D341Med (cell line): ENCODE measurements at places on chromosomes 13 and 19.

DNA sequence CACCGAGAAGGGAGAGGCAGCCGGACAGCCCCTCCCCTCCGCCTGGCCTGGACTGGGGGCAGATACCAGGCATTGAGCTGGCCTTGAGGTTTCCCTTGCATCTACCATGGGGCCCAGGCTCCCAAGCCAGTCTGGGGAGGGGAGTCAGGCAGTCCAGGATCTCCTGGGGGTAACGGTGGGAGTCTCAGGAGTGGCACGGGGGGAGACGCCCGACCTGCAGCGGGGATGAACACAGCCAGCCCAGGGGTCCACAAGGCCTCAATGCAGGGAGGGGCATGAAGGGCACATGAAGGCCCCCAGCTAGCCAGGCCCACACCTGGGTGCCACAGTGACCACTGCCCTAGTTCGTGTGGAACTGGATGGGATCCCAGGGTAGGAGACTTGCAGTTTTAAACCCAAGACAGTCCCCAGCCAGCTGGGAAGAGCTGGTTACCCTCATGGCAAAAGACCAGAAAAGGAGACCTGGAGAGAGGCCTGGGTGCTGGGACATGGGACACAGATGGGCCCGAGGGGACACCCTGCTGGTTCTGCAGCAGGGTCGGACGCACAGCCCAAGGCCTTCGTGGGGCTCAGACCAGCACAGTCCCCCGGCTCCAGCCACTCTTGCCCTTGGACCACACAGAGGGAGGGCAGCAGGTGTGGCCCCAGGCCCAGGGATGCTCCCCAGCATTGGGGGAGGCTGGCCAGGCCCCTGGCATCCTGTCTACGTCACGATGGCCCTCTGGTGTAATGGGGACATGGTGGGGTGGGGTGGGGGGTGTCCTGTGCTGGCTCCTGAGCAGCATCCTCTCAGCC lies 4.6 kb upstream of the UQCR11 start:
- no peak for DNase-seq

DNA sequence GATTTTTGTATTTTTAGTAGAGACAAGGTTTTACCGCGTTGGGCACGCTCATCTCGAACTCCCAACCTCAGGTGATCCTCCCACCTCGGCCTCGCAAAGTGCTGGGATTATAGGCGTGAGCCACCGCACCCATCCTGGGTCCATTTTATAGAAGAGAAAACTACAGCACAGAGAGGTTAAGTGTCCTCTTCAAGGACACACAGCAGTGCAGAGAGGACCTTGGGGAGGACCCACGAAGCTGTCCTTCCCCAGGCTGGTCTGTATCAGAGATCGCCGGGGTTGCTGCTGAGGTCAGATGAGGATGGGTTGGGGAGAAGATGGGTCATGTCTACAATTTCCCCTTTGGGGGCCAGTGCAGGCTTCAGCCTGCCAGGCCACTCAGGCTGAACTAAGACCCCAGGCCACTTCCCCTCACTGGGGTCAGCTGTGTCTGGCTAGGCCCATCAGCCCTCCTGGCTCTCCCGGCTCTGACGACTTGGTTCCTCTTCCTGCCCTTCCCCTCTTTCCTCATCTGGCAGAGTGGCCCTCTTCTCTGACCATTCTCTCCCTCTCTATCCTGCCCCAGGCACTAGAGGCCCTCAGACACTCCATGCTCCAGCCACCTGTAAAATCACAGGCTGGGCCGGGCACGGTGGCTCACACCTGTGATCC lies 9.6 kb downstream of the MYO1F start:
- DNase-seq = no peak

DNA sequence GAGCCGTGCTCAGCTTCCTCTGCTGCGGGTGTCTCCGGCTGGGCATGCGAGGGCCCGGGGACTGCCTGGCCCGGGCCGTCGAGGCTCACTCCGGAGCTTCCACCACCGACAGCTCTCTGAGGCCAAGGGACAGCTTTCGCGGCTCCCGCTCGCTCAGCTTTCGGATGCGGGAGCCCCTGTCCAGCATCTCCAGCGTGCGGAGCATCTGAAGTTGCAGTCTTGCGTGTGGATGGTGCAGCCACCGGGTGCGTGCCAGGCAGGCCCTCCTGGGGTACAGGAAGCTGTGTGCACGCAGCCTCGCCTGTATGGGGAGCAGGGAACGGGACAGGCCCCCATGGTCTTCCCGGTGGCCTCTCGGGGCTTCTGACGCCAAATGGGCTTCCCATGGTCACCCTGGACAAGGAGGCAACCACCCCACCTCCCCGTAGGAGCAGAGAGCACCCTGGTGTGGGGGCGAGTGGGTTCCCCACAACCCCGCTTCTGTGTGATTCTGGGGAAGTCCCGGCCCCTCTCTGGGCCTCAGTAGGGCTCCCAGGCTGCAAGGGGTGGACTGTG lies 1.2 kb downstream of the S1PR4 start:
- no peak for DNase-seq

DNA sequence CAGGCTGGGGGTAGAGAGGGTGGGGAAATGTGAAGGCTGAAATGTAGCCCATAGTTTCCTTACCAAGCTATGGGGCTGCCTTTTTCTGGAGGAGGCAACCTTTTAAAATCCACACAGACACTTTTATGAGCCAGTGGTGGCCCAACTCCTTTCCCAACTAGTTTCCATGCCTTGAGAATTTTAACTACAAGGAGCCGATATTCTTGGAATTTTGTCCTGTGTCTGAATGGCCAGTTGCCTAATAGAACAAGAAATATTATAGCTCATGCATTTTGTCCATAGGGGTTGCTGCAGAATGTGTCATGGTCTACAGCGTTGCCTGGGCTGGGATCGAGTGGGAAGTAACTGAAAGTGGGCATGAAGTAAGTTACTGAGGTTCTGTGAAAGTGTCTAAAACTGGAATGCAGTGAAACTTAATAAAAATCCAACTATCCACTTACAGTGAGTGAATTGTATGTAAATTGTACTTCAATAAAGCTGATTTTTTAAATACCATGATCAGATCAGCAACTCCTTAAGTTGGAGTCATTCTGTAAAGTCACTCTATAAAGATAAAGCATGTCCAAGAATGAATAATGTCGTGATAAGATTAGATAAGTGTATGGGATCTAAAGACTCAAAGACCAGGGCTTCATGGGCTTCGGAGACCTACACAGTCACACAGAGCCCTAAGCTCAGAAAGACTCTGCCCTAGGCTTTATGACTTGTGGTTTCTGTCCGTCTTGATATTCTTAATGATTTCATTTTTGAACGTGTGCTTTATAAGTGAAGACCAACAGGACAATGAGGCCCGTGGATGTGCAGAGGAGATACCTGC lies 122.6 kb upstream of the FNDC3A start:
- no peak for DNase-seq

- DNase-seq = peak; percentile 50
Measured at GRCh38 chr13:24670961-24671381, 9.2 kb upstream of the ATP12A start.

DNA sequence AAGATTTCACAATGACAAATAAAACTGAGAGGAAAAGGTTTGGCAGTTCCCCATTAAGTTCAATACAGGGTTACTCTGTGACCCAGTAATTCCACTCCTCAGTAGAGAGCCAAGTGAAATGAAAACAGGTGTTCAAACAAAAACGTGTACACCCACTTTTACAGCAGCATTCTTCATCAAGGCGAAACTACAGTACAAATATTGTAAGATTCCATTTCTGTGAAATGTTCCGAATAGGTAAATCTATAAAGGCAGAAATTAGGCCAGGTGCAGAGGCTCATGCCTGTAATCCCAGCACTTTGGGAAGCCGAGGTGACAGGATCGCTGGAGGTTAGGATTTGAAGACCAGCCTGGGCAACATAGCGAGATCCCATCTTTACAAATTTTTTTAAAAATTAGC lies 8.9 kb upstream of the GDF15 start:
- DNase-seq = no peak

- DNase-seq = no peak
Measured at GRCh38 chr13:39952249-39953233, 297.1 kb downstream of the COG6 start.

- DNase-seq = no peak
Measured at GRCh38 chr13:40102360-40102727, 446.9 kb downstream of the COG6 start.

DNA sequence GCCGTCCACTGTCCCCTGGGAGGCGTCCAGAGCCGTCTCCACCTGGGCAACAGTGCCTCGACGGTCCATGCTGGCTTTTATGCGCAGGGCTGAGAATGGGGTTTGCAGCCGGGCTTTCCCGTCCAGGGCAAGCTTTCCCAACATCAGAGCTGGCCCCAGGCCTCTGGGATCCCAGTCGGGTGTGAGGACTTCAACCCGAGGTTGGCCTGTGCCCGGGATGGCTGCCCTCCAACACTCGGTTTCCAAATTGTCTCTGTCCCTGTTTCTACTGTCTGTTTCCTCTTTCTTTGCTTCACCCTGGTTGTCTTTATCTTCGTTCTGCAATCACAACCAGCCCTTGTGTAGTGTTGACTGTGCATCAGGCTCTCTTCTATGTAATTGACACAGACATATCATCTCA lies at the start of gene IFNL4:
Gene IFNL4 (minus strand): TSS at position 51 of the 400 bp plus-strand sequence.
- no peak for DNase-seq

- no peak for DNase-seq
Measured at GRCh38 chr13:113802090-113802531, 43.1 kb downstream of the TMEM255B start.

DNA sequence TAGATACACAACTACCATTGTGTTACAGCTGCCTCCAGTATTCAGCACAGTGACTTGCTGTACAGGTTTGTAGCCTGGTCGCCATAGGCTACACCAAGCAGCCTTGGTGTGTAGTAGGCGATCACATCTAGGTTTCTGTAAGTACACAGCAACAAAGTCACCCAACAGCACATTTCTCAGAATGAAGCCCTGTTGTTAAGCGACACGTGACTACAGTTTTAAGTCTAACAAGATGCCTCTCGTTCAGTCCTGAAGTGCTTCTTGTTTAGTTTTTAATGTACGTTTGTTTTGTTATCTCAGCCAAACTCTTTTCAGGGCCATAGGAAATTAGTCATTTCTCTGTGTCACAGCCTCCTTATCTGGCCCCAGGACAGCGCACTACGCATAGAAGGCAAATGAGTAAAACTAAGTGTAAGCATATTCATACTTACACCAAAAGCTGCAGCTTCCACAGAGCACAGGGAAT lies 50.0 kb upstream of the GPR183 start:
- no peak for DNase-seq

DNA sequence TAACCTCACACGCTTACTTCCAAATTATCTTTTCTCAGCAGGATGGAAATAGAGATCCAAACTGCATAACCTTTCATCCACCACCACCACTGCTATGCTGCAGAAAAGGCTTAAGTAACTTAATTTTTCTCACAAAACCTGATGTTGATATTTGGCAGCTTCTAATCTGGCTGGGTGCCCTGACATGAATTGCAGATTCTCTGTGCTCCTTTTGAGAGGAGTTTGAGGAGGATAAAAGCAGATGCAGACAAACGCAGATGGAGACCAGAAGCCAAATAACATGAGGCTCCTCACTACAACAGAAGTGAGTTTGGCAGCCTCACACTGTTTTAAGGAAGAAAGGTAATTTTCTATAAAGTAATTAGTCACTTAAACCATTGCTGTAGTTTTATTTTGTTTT lies 646.2 kb upstream of the ATXN8OS start:
- DNase-seq = peak; percentile 24

DNA sequence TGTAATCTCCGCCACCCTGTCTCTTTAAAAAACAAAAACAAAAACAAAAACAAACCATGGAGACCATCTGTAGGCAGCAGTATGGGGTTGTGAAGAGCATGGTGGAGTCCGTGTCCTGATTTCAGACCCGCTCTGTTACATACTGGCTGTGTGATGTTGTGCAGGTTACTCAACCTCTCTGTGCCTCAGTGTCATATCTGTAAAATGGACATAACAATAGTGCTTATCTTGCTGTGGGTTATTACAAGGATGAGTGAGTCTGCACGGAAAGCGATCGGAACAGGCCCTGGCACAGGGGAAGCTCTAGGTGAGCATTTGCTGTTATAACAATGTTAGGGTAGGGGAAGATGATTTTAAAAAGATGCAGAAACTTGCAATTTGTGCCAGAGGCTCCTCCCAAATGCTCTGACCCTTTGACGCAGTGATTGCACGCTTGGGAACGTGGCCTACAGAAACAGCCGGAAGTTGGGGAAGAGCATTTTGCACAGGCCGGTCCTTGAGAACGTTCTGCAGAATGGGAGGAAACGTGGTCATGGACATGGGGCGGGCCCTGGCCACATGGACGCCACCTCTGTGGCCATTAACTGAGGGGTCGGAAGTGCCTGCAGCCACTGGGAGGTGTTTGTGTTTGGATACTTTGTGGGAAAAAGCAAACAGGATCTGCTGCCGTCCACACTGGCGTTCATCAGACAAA lies 15.7 kb upstream of the SELENOW start:
- DNase-seq = no peak
